Activated CD4-positive, alpha-beta memory T cell treated with anti-CD3 and anti-CD28 coated beads for 36 hours (primary cell): ENCODE measurements at places on chromosomes 3 and 15. TPM values are rescaled to one million over a fixed set of nuclear protein-coding genes. Genes with fewer than 3 reads are reported as not detected.
A peak's percentile ranks its signal among the peaks of the same experiment; 100 is the strongest.

GRCh38 chr3:70557976-70558375, 245.5 kb upstream of the MDFIC2 start:
- no peak for DNase-seq
- peaks cover 2% of the 10 kb centered on the region for H3K27me3 ChIP-seq
- H3K27ac ChIP-seq = no peak overlapping the region
- H3K4me1 ChIP-seq = no peaks in the 10 kb centered on the region

- DNase-seq = no peak
- H3K36me3 ChIP-seq = peaks cover 11% of the 10 kb centered on the region
- no peak overlapping the region for H3K4me3 ChIP-seq
Observed at GRCh38 chr3:138199851-138200250, 12.8 kb downstream of the ARMC8 start.

- H3K27ac ChIP-seq = no peak overlapping the region
- H3K4me3 ChIP-seq = no peak overlapping the region
- no peaks in the 10 kb centered on the region for H3K36me3 ChIP-seq
- H3K4me1 ChIP-seq = no peaks in the 10 kb centered on the region
- DNase-seq = no peak
- no peaks in the 10 kb centered on the region for H3K27me3 ChIP-seq
Observed at GRCh38 chr3:52816199-52816598, 14.3 kb downstream of the ITIH4 start.

- H3K36me3 ChIP-seq = no peaks in the 10 kb centered on the region
- peaks cover 23% of the 10 kb centered on the region for H3K4me1 ChIP-seq
- H3K4me3 ChIP-seq = no peak overlapping the region
- DNase-seq = no peak
- H3K27me3 ChIP-seq = no peaks in the 10 kb centered on the region
Observed at GRCh38 chr3:172617976-172618375, 92.9 kb downstream of the NCEH1 start.

- no peak for DNase-seq
- H3K4me1 ChIP-seq = peaks cover 11% of the 10 kb centered on the region
- no peak overlapping the region for H3K4me3 ChIP-seq
- peaks cover 23% of the 10 kb centered on the region for H3K36me3 ChIP-seq
- H3K27me3 ChIP-seq = no peaks in the 10 kb centered on the region
Observed at GRCh38 chr3:146511402-146512134, 32.8 kb downstream of the PLSCR1 start.

GPR171 gene
- 70.7 TPM for total RNA-seq

GPD1L gene
- total RNA-seq = 10.9 TPM

GRK7 gene
- total RNA-seq = not detected

DNA sequence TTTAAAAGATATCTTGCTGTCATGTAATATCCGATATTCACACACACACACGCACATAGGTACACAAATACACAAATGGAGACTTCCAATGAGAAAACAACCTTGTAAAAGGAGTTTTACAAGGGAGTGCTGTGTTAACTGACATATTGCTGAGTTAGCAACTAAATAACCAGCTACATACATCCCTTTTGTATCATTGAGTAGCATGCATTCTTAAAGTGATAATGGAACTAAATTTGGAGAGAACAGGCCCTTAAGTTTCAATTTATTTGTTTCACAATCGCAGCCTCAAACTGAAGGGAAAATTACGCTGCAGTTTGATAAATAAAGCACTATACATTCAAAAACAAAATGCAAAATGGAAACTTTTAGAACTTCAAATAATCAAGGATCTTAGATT, 1046.0 kb upstream of the NR2F2 start:
- H3K27me3 ChIP-seq = peaks cover 4% of the 10 kb centered on the region
- no peak overlapping the region for H3K27ac ChIP-seq
- peaks cover 10% of the 10 kb centered on the region for H3K4me1 ChIP-seq
- no peak for DNase-seq

DNA sequence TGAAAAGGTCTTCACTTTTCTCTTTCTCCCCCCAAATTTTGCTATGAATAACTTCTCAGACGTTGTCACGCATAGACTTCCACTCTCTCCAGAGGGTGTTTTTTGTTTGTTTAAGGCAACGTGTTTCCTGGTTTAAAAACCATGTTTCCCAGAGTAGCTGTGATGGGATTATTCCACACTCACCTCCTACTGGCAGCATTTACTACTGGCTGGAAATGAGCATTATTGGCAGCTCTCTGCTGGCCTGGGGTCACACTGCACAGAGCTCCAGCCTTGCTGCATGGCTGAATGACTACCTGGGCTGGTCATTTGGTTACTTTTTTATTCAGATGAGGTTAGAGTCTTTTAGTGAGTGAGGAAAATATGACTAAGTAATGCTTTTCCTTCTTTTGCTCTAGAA, 65.2 kb downstream of the RARB start:
- DNase-seq = no peak
- H3K27me3 ChIP-seq = no peaks in the 10 kb centered on the region
- H3K4me3 ChIP-seq = no peak overlapping the region
- H3K4me1 ChIP-seq = no peaks in the 10 kb centered on the region
- H3K27ac ChIP-seq = no peak overlapping the region

- no peak overlapping the region for H3K4me3 ChIP-seq
- no peak overlapping the region for H3K27ac ChIP-seq
- H3K36me3 ChIP-seq = no peaks in the 10 kb centered on the region
- peak; percentile 37 for DNase-seq
- peaks cover 3% of the 10 kb centered on the region for H3K4me1 ChIP-seq
Observed at GRCh38 chr3:64049136-64049535, 25.8 kb upstream of the PSMD6 start.

TRANK1 gene
- 17.1 TPM for total RNA-seq

GRCh38 chr15:67138891-67139855, 73.8 kb downstream of the SMAD3 start:
- H3K36me3 ChIP-seq = peaks cover 4% of the 10 kb centered on the region
- peaks cover 87% of the 10 kb centered on the region for H3K4me1 ChIP-seq
- no peak overlapping the region for H3K27ac ChIP-seq
- no peaks in the 10 kb centered on the region for H3K27me3 ChIP-seq
- no peak overlapping the region for H3K4me3 ChIP-seq

DNA sequence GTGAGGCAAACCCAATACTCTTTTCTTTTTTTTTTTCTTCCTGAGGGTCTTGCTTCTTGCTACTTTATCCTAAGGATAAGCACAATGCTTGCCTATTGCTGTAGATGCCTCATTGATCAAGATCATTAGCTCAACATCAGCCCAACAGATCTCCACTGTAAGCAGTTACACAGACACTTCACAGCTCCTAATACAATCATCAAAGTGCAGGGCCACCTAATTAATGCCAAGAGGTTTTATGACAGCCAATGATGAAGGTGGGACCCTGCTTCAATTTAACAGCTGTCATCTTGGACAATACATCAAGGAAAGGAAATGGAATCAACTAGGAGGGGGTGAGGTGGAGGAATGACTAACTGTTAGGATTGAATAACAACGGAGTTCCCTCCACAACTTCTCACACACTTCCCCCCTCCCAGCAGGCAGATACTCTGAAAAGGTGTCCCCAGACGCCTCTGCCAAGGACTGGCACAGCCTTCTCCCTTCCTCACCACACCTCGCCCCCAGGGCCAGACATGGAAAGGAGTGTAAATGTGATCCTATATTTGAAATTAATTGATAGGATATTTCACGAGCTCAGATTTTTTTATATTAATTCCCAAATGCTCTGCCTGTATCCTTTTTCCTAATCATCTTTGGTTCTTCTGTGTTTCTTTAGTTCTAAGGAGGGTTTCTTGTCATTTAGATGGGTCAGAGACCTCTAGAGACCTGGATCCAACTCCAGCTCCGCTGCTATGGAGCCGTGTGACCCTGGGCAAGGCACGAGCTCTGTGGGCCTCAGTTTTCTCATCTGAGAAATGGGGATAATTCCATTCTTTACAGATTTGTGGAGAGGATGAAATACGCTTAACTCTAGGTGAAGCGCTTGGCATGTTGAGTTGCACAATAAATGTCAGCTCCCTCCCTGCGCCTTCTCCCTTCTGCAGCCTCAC, 1.2 kb downstream of the DCLK3 start:
- H3K4me3 ChIP-seq = no peak overlapping the region
- DNase-seq = no peak
- no peak overlapping the region for H3K27ac ChIP-seq
- peaks cover 52% of the 10 kb centered on the region for H3K27me3 ChIP-seq

CYP8B1 gene
- not detected for total RNA-seq

FOXB1 gene
- 2.0 TPM for total RNA-seq

IMPG2 gene
- total RNA-seq = 0.10 TPM

- H3K4me3 ChIP-seq = no peak overlapping the region
- H3K27me3 ChIP-seq = peaks cover 13% of the 10 kb centered on the region
- no peaks in the 10 kb centered on the region for H3K4me1 ChIP-seq
- DNase-seq = no peak
- H3K36me3 ChIP-seq = no peaks in the 10 kb centered on the region
Observed at GRCh38 chr15:78390242-78390641, 47.8 kb upstream of the IREB2 start.

DNA sequence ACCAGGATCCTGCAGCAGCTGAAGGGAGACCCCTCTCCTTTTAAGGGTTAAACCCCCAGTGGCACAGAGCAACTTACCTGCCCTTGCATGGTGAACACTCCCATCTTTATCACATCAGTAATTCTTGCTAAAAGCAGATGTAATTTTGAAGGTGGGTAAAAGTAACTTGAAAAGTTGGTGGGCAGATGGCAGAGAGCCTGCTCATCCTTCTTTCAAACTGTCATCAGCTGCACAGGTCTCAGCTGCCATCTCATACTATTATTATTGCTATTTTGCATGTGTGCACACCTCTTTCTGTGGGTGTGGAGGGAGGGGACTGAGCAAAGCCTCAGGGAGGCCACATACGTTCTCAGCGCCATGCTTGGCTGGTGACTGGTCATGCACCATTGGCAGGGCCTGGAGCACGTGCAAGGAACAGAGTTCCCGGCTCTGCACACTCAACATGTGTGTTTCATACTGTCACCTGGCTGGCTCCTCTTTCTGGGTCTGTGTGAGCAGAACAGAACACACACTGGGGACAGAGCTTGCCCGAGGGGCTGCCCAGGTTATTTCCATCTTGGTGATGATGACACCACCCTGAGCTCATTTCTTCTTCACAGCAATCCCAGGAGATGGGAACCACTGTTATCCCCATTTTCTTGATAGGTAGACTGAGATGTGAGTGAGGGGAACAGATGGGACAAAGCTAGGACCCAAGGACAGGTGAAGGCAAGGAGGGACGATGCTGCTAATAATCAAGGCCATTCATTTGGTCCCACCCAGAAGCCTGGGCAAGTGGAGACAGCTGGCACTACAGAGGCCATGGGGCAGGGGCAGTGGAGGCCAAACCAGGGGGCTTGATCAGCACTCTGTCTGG, 95.8 kb upstream of the KLF13 start:
- no peak overlapping the region for H3K27ac ChIP-seq
- H3K27me3 ChIP-seq = no peaks in the 10 kb centered on the region
- H3K4me3 ChIP-seq = no peak overlapping the region
- no peaks in the 10 kb centered on the region for H3K4me1 ChIP-seq

GRCh38 chr3:37861620-37862041, at the start of gene CTDSPL:
Gene CTDSPL (plus strand): TSS chr3:37861880. CDS start chr3:37862200, 320 bp downstream.
- peaks cover 14% of the 10 kb centered on the region for H3K27me3 ChIP-seq
- peaks cover 17% of the 10 kb centered on the region for H3K4me1 ChIP-seq
- peak within 1 kb of the TSS; percentile 75 for H3K4me3 ChIP-seq

GRCh38 chr15:66066005-66066404, 187.5 kb downstream of the MEGF11 start:
- no peak overlapping the region for H3K27ac ChIP-seq
- no peaks in the 10 kb centered on the region for H3K36me3 ChIP-seq
- no peak overlapping the region for H3K4me3 ChIP-seq
- H3K27me3 ChIP-seq = peaks cover 2% of the 10 kb centered on the region
- H3K4me1 ChIP-seq = no peaks in the 10 kb centered on the region
- DNase-seq = no peak

DNA sequence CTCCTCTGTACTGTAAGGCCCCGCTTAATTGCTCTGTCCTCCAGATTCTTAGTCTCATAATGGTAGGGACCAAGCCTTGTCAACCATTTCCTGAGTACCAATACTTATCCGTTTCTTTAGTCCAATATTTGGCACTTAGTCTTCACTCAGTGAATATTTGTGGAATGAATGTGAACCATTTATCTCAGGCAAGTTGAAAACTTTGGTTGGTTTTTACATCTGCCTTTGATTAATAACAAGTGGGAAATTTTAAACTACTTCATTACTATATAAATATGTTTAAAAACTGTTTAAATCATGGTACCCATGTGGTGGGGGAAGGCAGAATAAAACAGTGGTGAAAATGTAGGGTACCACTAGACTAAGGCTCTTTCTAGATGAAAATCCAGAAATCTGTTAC, 15.2 kb downstream of the CA12 start:
- peaks cover under 1% of the 10 kb centered on the region for H3K4me1 ChIP-seq
- peaks cover 2% of the 10 kb centered on the region for H3K27me3 ChIP-seq
- H3K36me3 ChIP-seq = no peaks in the 10 kb centered on the region
- H3K27ac ChIP-seq = no peak overlapping the region
- no peak overlapping the region for H3K4me3 ChIP-seq

SLC22A13 gene
- not detected for total RNA-seq

DNA sequence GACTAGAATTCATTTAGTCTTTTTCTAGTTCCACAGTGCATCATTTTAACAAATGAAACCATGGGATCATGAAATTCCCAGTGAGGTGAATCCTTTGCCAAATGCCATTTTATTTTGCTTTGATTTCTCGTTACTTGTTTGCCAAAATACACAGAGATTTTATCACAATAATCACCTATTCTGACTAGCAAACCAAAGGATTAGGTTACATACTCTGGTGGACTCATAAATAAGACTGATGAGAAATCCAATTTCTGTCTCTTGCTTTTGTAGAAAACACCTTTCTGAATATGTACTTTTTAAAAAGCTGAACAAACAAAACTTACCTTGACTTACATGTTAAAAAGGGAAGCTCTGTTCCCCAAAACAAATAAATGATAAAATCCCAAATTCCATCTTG, 12.2 kb downstream of the ERC2 start:
- DNase-seq = no peak
- no peak overlapping the region for H3K27ac ChIP-seq
- peaks cover 24% of the 10 kb centered on the region for H3K27me3 ChIP-seq
- H3K4me1 ChIP-seq = no peaks in the 10 kb centered on the region

FEM1B gene
- total RNA-seq = 32.6 TPM

- no peak for DNase-seq
- peaks cover 63% of the 10 kb centered on the region for H3K4me1 ChIP-seq
Observed at GRCh38 chr3:32109256-32109655, 2.8 kb downstream of the GPD1L start.

AADACL2 gene
- not detected for total RNA-seq

MOBP gene
- total RNA-seq = not detected

TMEM207 gene
- total RNA-seq = not detected

CLDN1 gene
- total RNA-seq = 0.22 TPM

- peaks cover 7% of the 10 kb centered on the region for H3K4me1 ChIP-seq
- H3K4me3 ChIP-seq = no peak overlapping the region
- no peak for DNase-seq
- no peak overlapping the region for H3K27ac ChIP-seq
- H3K36me3 ChIP-seq = no peaks in the 10 kb centered on the region
Observed at GRCh38 chr3:186366206-186366605, 4.2 kb upstream of the DGKG start.

KLHL6 gene
- total RNA-seq = 65.2 TPM
